ENCODE measurements at places on chromosomes 5 and 9.

GRCh38 chr5:94347130-94347529 is 271.3 kb downstream of the KIAA0825 start:
- DNase-seq, result no peak

DNA sequence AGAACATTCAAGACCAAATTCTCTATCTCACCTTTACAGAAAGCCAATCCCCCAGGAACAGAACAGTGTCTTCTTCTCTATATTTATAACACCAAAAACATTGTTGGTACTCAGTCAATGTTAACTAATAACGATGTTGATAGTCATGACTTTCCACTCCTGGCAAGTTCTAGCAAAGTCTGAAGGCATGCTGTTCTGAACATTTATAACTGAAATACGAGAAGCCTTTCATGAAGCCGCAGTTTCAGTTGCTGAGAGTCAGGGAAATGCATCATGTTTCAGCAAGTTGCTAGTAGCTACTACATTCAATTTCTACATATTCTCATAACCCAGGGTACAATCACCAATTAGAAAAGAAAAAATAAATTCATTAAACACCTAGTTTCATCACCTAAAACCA is 301.4 kb downstream of the PDE4D start:
- DNase-seq, result no peak

GRCh38 chr9:96483733-96484390 is 33.9 kb downstream of the HABP4 start:
- DNase-seq, result no peak

- no peak for DNase-seq
Measured at GRCh38 chr5:176533390-176533789, 3.8 kb downstream of the RNF44 start.

DNA sequence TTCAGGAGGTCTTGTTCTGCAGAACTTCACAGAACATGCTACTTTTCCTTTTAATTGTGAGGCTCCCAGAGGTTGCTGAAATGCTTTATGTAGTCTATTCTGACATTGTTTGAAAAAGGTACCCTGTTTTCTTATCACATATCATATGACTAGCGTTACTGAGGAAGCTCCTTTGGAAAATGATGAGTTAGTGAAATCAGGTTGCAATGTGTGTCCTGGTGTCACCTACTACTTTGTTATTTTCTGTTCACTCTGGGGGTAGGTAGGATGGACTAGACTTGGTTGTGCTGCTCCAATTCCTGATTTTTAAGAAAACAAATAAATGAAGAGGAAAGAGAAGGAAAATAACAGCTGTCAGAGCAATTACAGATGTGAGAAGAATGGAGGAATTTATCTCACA is 93.7 kb downstream of the PAPPA start:
- no peak for DNase-seq

- DNase-seq, result no peak
Measured at GRCh38 chr5:173328844-173329490, 753 bp upstream of the STC2 start.

- DNase-seq, result no peak
Measured at GRCh38 chr5:96664669-96665068, 2.5 kb downstream of the CAST start.

DNA sequence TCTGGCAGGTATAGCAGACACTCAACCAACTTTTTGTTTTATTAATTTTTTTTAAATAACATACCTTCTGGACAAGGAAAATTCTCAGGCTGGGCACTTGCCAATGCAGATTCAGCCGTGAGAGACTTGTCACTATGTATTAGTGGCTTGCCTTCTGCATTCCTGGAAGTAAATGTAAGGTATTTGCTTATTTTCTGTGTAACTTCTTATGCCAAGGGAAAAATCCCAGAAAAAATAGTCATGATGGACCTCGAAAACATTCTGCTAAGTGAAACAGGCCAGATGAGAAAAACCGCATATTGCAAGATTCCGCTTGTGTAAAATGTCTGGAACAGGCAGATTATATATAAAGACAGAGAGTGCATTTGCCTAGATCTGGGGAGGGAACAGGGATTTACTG is 260.3 kb upstream of the DAPK1 start:
- DNase-seq, result no peak

- DNase-seq, result no peak
Measured at GRCh38 chr5:40680741-40681362, 1.1 kb downstream of the PTGER4 start.

- peak; percentile 83 for DNase-seq
Measured at GRCh38 chr9:33415501-33416038, 13.2 kb upstream of the AQP7 start.

DNA sequence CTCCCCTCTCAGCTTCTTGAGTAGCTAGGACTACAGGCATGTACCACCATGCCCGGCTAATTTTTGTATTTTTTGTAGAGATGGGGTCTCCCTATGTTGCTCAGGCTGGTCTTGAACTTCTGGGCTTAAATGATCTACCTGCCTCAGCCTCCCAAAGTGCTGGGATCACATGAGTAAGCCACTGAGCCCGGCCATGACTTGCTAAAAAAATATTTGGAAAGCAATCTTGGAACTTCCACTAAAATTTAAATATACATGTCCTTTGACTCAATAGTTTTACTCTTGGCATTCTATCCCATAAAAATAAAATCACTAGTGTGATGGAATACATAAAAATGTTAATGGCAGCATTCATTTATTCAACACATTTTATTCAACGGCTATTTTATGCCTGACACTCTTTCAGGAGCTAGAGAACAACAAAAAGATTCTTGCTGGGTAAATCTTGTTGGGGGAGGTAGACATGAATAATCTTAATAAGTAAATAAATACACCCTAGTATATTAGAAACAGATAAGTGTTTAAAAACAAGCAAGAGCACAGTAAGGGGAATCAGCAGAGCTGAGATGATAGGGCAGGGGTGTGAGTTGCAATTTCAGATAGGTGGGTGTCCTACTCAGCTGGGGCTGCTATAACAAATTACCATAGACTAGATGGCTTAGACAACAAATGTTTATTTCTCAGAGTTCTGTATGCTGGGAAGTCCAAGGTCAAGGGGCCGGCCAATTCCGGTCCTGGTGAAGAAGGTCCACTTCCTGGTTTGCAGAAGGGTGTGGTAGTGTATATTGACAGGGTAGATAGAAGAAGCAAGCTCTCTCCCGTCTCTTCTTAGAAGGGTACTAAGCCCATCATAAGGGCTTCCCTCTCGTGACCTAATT is 50.7 kb downstream of the KCNV2 start:
- DNase-seq, result no peak

DNA sequence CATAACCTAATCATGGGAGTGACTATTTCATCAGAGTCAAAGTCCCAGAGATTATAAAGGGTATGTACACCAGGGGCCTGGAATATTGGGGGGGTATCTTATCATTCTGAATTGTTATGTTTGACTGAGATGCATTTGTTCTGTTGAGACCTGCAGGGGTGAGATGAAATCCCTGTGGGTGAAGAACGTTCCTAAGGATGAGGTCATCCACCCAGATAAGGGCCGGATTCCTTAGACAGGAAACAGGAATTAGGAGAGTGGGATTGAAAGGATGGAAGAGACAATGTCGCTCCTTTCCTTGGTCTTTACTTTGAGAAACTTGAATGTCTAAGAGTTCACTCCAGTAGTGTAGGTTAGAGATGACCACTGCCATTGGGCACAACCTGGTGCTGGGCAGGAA is 54.7 kb downstream of the GAS1 start:
- no peak for DNase-seq

- no peak for DNase-seq
Measured at GRCh38 chr9:91843093-91843492, 106.9 kb downstream of the ROR2 start.

DNA sequence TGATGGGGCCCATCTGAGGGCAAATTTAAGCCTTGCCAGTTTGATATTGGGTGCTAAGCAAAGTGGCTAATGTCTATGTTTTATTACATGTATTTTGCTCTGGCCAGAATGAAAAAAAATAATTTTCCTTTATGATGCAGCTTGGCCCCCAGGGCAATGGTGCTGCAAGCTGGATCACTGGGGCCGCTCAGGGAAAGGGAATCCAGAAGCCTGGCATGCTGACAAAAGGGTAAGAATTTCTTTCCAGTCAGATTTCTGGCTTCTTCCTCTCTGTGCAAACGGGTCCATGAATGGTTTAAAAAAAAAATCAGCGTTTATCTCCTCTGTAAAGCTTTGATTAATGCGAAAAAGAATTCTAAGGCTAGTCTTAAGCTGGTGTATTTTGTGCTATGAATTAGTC is 138.4 kb downstream of the MAPKAP1 start:
- no peak for DNase-seq

DNA sequence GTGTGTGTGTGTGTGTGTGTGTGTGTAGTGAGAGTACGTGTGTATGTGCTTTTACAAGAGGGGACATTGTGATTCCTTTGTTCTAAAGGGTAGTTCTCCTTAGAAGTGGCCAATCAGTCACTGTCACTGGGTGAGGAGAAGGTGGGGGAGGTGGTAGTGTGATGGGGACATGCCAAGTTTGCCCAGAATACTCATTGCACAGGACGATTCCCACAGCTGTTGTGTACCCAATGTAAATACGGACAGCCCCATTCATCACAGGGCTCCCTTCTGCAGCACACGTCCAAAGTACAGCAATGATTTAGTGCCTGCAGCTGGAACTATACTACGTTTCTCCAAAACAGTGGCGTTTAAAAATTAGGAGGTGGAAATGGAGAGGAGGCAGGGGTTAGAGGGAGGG is 287.8 kb downstream of the TLR4 start:
- DNase-seq, result no peak

DNA sequence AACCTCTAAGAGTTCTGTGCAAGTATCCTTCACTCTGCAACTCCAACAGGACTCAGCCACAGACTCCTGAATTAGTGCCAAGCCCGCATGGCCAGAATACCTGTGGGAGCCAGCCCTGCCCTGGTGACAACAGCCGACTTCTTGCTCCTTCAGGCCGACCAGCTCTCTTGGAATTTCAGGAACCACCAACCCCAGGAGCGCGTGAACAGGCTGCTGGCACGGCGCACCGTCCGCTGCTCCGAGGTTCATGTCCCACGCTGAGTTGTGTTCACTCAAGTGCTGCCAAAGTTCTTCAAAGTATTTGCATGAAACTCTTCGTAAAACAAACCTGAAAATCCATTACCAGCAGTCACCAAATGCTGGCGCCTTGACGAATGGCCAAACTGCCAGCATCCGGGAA is 232.8 kb downstream of the NR2F1-AS1 start:
- DNase-seq, result no peak

GRCh38 chr5:39219437-39219836 is at the start of gene FYB1:
FYB1 (minus strand) TSS chr5:39219563; CDS start chr5:39202960, 16,603 bp downstream.
- no peak for DNase-seq

- no peak for DNase-seq
Measured at GRCh38 chr5:126464959-126465358, 41.8 kb downstream of the GRAMD2B start.

- no peak for DNase-seq
Measured at GRCh38 chr5:134420343-134420742, 8.7 kb upstream of the CDKN2AIPNL start.

GRCh38 chr5:110625376-110625999 is 101.0 kb downstream of the TMEM232 start:
- no peak for DNase-seq

- DNase-seq, result no peak
Measured at GRCh38 chr9:74317235-74317634, 179.9 kb upstream of the RORB start.

- no peak for DNase-seq
Measured at GRCh38 chr5:135119481-135119880, 85.5 kb upstream of the PITX1 start.

DNA sequence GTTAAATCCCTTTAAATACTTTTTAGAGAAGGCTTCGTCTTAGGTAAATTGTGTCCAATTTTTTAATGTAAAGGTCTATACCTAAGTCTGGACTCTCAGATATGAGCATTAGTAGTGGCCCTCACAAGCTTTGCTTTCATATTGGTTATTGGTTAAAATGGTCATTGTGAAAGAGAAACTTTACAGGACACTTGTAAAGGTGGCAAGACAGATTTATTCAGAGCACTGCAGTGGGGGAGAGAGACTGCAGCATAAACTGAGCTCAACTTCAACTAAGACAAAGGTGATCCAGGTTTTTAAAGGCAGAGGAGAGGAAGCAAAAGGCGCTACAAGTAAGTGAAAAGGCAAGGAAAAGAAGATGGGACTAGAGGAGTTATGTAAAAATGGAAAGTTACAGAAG is 157.7 kb downstream of the PARP8 start:
- no peak for DNase-seq

DNA sequence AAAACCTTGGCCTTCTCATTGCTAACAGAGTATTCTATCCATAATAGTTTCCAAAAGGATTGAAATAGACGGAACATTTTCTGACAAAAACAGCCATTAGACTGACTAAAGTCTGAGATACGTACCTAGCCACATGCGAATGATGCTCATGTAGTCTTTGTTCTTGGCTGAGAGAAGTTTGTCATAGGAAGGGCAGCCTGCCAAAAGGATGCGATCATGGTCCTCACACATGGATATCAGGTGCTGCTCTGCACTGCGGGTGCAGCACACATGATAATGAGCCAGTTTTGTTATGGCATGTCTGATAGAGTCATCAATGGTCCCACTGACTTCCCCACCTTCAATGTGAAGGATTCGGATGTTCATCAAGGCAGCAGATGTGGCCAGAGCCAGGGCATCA is 12.3 kb downstream of the GNE start:
- DNase-seq, result no peak

DNA sequence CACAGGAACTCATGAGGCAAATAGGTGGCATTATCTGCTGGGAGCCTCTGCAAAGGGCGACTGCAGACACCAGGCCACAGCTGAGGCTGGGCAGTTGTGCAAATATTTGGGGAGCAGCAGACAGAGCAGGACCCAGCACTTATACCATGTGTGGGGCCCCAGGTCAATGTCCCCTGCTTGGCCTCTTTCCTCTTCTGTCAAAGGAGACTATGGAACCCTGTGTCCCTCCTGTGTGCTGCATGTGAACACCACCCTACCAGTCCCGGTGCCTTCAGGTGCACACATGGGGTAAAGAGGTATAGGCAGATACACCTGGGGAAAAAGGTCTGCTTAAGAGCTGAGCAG is 50.8 kb downstream of the ROR2 start:
- no peak for DNase-seq

GRCh38 chr9:129596541-129597331 is 24.2 kb downstream of the C9orf50 start:
- no peak for DNase-seq

GRCh38 chr9:81621785-81622259 is 67.5 kb downstream of the TLE1 start:
- no peak for DNase-seq

DNA sequence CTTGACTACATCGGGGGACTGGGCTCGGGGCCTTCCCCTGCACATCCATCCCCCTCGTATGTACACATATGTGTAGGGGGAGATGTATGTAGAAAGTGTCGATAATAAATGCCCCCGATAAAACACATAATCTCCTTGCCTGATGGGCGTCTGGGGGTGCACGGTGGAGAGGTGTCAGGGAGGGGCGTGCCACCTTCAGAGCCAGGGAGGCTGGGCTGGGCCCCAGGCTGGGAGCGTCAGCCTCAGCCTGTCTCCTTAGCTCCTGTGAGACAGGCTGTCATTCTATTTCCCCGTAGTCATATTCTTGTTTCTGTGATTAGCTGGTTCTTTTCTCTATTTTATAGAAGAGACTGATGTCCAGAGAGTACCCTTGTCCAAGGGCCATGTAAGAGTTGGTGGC is 4.7 kb upstream of the RXRA start:
- DNase-seq, result no peak

- no peak for DNase-seq
Measured at GRCh38 chr5:132628814-132629213, 29.2 kb upstream of the IL13 start.

- no peak for DNase-seq
Measured at GRCh38 chr5:67462147-67462546, 265.5 kb upstream of the CD180 start.

GRCh38 chr9:129352146-129352865 is 174.2 kb upstream of the IER5L start:
- no peak for DNase-seq

All from stimulated activated CD4-positive, alpha-beta T cell treated with anti-CD3 and anti-CD28 coated beads, Interleukin-15, amount 100 ng/mL, for 1 hour (primary cell).